Vagina (tissue), 2 donors: ENCODE measurements at places on chromosomes 5 and 9.

DNA sequence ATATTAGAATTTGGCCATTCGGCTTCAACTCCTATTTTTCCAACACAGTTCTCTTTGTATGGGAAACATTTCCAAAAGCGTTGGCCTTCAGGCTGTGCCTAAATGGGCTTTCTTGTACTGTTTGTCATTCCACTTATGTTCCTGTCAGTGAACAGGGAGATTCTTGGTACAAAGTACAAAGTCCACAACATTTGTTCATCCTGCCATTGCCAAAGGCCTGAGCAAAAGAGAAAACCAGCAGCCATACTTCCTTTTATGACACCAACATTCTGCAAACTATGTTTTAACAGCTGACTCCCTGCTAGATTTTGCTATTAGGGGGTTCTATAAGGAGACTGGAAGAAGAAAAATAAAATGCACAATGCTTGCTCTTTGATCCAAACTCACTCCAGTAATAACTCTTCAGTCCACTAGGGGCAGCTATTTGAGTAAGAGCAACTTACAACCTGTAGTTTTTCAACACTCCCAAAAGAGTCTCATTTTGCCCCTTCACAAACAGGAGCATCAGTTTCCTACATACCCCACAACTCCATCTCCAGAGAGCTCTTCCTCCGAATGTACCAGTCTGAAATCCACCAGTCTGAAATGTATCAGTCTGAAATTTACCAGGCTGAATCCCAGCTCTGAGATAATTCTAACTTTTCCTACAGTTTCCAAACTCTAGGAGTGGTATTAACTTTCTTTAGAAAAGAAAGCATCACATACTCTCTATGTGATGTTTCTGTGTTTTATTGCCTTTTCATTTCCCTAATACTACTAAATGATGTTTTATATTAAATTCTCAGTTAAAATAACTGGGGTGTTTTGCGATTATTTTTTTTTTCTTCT lies 693.8 kb downstream of the DNAH5 start:
- no peak for DNase-seq

- DNase-seq = no peak
These were observed 15.6 kb downstream of the RALGDS start for GRCh38 chr9:133105461-133105770.

- DNase-seq = no peak
These were observed 11.1 kb downstream of the LHX6 start for GRCh38 chr9:122217640-122218039.

DNA sequence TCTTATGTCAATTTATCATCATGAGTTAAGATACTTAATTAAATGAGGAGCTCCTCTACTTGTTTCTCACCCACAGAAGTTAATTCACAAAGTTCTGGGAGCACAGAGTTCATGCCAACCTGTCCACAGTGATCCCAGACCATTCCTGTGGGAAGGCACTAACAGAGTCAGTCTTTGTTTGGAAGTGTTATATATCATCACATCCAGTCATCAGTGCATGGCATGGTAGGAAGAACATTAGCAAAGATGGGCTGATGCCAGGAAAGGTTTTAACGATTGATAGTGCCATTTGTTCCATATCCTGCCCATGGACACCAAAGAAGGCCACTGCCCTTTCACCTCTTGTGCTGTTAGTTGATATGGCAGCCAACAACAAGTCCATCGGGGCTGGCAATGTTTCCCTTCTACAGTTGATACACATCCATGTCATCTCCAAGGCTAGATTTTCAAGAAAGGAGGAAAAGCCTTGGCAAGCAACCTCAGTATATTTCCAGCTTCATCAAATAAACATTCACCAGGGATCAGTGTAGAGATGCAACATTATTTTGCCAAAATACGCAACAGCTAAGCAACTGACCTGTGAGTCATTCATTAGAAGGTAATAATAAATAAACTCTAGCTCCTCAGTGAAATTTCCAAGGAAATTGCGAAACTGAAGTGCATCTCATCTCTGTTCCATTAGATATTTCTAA lies 169.6 kb downstream of the RORB start:
- no peak for DNase-seq

GRCh38 chr9:2497666-2498400 lies 123.8 kb upstream of the VLDLR start:
- no peak for DNase-seq
